ENCODE measurements at places on chromosomes 3 and 15.

- DNase-seq, result no peak
Observed at GRCh38 chr15:92243227-92243626, 150.5 kb upstream of the ST8SIA2 start.

DNA sequence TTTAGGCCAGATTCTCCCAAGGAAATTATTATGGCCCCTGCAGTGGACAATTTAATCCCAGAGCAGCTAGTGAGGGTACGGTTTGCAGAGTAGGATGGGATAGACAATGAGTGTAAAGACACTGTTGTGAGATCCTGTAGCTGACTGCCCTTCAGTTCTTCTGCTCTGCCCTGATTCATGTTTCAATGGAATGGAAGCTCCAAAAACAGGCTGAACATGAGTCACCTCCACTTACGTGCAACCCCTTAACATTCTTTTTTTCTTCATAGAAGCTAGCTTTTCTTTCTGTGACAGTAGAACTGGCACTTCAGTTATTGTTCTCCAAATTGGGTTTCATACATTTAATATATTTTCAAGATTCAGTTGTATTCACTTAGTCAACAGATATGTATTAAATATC, 32.1 kb downstream of the CLDN18 start:
- peak; percentile 76 for DNase-seq

DNA sequence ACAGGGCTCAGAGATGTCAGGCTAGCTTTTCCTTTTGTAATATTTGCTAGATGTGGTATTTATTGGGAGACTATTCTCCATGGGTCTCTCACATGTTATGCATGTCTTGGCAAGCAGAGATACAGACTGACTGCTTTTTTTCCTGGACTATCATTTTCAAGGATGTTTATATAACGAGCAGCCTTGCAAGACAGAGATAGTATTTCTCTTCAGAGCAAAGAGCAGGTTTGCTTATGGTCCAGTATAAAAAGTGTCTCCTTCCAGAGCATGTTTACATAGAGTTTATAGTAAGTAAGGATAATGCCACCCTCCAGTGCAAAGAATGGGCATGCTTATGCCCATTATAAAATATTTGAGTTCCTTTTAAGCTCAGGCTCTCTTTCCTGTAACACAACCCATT, 24.6 kb downstream of the GTF2E1 start:
- no peak for DNase-seq

GRCh38 chr3:146177519-146177918, 16.5 kb upstream of the PLOD2 start:
- DNase-seq, result peak; percentile 60

DNA sequence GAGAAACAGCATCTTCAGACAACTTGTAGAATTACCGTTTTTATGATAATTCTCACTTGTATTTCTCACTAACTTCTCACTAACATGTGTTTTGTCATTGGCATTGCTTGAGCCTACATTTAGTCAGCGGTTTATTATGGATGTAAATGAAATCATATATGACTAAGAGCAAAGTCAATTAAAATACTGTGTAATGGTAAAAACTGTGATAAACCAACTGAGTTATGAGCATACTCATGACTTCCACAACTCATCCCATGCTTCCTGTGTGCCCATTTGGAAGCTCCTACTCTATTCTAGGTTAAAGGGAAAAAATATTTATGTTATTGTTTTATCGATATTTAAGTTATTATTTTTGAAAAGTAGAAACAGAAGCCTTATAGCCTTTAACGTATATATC, 12.8 kb downstream of the PXK start:
- no peak for DNase-seq

GRCh38 chr15:64837502-64837901, 4.2 kb upstream of the PLEKHO2 start:
- no peak for DNase-seq

GRCh38 chr3:34683851-34684250, 885.4 kb downstream of the PDCD6IP start:
- DNase-seq, result peak; percentile 48

DNA sequence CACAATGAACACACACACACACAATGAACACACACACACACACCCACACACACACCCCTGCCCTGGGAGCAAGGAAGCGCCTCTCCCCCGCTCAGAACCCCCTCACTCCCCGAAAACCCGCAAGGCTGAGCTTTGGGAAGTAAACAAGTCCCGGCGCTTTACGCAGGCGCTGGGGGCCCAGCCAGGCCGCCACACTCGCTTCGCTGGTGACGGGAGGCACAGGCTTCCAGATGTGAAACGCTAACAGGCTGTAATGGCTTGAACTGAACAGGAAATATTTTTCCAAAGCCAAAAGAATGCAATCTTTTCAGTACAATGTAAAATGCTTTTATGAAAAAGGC, 122.7 kb upstream of the IGF1R start:
- DNase-seq, result peak; percentile 63

- DNase-seq, result no peak
Observed at GRCh38 chr3:4820296-4821121, 158.7 kb upstream of the BHLHE40 start.

- no peak for DNase-seq
Observed at GRCh38 chr3:17783426-17783825, 41.0 kb upstream of the TBC1D5 start.

Measured in AG10803 (cell line).